ENCODE measurements at places on chromosomes 6 and 20.

GRCh38 chr6:37936150-37936549 is 116.6 kb downstream of the ZFAND3 start:
- no peak for DNase-seq

- DNase-seq, result no peak
Measured at GRCh38 chr20:60085551-60086132, 127.4 kb downstream of the CDH26 start.

- peak; percentile 87 for DNase-seq
Measured at GRCh38 chr20:9078826-9079731, 10.2 kb downstream of the PLCB4 start.

DNA sequence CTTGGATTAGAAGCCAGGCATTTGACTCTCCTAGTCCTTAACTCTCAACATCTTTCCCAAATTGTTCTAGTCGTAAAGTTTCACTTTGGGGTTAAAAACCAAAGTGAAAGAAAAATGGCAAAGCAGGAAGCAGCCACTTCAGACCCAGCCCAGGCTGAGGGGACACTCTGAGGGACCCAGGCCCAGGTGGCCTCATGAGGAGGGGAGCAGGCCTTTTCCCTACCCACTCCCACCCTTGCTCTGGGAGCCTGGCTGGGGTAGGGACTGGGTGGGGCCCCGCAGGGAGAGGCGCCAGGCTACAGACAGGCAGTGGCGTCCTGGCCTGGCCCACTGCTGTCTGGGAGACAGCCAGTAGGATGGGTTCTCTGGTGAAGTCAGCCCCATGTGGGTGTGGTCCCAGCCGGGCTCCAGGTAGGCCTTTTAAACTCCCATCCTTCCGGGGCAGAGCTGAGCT is 68.7 kb upstream of the MYL9 start:
- no peak for DNase-seq

DNA sequence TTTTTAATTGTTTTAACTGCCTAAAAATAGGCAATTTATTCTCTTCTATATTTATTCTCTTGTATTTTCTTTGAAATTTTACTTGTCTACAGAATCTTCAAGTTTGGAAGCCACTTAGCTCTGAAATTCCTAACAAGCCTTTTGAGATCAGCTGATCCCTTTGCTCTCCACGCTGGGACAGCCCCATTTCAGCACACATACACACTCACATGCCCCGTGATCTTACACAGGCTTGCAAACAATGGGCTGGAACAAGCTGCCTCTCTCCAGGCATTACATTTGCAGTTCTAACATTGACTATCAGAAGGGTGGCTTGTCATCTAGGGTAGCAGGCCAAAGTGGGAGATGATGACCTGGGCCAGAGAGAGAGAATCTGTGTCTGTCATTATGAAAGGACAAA is 62.1 kb upstream of the RAB32 start:
- DNase-seq, result no peak

- DNase-seq, result no peak
Measured at GRCh38 chr20:2637246-2637645, 15.2 kb upstream of the NOP56 start.

DNA sequence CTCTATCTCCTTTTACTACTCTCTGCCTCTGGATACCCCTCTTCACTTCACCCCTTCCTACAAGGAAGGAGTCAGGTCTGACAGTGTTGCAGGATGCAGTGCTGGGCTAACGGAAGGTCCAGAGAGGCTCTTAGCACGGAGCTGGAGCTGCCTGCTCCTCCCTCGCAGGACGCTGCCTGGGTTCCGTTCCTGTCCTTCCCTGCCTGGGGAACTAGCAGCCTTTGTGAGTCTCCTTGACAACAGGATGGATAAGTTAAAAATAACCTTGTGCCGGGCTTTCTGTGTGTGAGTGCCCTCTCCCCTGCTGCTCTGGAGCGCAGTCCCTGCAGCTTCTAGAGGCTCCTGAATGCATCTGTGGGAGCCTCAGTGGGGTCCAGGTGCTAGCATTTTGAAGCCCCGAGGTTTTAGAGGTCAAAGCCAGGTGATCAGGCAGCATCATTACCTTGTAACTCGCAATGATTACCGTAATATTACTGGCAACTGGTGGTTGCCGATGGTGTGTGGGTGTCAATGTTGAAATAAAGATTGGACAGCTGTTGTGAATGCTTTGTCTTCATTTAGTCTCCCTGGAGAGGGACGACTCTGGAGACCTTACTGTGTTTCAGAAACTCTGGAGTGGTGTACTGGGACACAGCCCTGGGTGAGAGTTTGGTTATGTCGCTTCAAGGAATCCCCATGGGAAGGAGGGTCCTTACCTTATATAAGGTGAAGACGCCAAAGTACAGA is 44.4 kb downstream of the CDS2 start:
- no peak for DNase-seq

DNA sequence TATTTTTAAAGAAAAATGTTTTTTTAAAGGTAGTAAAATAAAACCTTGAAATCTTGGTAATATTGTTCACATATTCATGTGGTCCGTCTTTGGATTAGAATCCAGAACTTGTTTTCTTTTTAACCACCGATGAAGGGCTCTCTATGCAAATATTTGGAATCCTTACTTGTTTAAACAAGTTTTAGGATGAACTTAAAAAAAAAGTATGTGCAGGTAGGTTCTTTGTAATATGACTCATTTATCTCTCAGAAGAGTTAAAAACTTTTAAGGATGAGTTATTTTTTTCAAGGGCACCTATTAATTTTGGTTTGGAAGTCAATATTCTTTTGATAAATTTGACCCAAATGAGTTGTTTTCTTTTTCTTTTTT is 8.9 kb downstream of the DSP start:
- DNase-seq, result no peak

DNA sequence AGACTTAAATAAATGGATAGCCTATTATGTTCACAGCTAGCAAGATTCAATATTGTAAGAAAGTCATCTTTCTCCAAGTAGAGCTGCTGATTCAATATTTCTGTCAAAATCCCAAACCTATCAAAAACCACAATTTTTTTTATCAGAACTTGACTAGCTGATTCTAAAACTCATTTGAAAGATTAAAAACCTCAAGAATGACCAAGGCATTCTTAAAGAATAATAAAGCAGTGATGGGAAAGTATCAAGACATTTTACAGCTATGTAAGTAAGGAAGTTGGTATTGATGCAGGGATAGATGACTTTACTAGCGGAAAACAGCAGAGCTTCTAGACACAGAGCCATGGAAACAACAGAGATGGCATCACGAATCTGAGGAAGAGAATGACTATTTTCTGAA is 64.7 kb downstream of the SAMD3 start:
- DNase-seq, result no peak

GRCh38 chr6:48553467-48554189 is 442.6 kb upstream of the PTCHD4 start:
- DNase-seq, result no peak

All from NCI-H524 (cell line).